ENCODE measurements at places on chromosomes 12 and 14.

DNA sequence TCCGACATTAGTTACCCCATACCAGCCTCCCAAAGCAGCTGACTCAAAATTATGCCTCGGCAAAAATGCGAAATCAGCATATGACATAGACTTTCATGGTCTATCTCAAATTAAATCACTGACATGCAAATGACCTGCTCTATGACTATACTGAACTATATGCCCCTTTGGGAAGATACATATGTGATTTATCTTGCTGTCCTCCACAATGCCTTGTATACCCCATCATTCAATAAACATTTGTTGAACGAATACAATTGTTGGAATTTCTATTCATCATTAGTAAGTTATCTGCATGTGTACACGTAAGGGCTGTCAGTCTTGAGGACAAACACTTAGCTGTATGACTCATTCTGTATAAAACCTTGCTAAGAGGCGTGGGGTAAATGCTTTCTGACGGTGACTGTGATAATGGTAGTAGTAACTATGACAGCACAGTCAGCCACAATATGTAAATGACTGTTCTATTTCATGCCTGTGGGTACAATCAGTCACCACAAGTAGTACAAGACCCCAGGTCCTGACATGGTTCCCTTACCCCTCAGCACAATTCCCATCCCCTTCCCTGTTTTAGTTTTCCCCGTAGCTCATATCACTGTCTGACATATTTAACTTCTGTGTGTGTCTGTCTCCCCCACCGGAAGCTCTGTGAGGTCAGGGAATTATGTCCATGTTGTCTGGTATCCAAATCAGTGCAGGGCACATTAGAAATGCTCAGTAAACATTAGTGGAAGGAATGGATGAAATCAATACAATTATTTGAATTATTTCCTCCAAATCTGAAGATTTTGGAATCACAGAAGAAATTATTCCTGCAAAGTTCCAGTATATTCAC lies 42.8 kb downstream of the STXBP6 start:
- DNase-seq: no peak

GRCh38 chr12:14611640-14612203 lies 44.0 kb upstream of the PLBD1 start:
- no peak for DNase-seq

DNA sequence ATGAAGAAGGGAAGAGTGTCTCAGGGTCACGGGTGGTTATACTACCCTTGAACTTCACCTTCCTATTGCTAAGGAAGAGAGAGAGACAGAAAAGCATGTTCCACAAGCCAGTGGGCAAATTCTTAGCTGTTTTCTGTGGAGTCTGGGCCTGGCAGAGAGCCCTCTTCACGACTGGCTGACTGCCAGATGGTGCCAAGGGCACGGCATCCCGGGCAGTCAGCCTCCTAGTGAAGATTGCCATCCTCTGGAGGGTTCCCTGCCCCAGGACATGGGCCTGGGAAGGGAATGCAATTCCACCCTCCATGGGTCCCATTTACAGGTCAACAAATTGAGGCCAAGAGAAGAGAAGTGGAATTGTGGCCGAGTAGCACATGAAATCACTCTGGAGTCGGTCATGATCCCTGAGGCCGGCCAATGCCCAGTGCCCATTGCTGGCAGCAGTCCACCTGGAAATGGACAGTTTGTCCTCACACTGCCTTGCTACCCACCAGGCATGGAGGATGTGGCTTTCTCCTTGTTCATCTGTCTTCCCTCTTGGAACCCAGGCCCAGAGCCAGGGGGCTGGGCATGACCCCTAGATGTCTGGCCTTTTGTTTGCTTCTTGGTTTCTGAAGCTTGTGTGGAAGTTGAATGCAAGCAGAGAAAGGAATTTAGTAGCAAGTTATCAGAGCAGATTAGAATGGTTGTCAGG lies 9.9 kb downstream of the TUNAR start:
- no peak for DNase-seq

- DNase-seq: peak; percentile 70
Measured at GRCh38 chr14:60514741-60515491, 6.0 kb downstream of the SIX6 start.

DNA sequence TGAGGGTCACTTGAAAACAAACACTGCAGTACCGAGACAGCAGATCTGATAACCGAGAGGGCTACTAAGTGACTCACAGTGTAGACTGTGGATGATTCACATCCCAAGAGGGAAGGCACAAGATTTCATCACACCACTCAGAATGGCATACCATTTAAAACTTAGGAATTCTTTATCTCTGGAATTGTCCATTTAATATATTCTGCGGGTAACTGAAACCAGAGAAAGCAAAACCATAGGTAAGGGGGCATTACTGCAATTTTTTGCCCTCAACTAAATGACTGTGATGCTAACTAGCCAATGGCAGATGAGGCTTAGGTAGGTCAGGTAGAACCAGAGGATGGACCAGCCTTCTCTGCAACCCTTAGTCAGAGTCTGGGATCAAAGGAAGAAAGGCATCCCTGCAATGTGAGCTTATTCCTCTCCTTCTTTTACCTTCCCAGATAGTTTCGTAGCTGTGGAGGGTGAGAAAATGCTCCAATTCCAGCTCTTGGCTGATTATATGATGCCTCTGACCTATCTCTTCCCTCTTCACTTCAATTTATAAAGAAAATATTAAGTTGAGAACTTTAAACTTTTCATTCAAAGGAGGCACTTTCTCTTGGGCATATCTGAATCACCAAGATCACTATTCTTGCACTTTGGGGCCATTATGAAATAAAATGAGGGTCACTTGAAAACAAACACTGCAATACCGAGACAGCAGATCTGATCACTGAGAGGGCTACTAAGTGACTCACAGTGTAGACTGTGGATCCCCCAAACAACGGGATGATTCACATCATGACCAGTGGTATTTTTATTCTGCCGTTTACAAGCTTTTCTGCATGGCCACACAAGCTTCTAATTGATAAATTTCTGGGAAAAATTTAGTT lies 6.8 kb downstream of the ART4 start:
- peak; percentile 73 for DNase-seq

DNA sequence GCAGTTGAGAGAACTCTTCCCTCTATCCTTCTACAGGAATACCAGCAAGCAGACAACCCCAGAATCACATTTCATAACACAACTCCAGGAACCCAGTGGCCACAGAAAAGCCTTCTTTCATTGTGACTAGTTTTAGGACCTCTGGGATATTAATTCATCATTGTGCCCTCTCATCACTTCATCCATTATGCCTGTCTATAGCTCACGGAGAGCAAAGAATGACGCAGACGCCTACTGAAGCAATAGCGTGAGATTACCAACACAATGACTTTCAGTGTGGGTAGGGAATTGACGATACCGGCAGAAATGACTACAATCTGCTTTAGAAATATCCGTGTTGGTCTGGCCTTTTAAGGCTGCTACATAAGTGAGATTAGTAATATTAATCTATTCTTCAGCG lies 158.1 kb upstream of the FOXG1 start:
- no peak for DNase-seq

- DNase-seq: no peak
Measured at GRCh38 chr12:31219521-31219920, 106.4 kb downstream of the SINHCAF start.

- DNase-seq: no peak
Measured at GRCh38 chr14:102838501-102838900, 61.3 kb downstream of the TRAF3 start.

GRCh38 chr12:127024791-127025190 lies 1242.2 kb upstream of the TMEM132C start:
- DNase-seq: no peak

DNA sequence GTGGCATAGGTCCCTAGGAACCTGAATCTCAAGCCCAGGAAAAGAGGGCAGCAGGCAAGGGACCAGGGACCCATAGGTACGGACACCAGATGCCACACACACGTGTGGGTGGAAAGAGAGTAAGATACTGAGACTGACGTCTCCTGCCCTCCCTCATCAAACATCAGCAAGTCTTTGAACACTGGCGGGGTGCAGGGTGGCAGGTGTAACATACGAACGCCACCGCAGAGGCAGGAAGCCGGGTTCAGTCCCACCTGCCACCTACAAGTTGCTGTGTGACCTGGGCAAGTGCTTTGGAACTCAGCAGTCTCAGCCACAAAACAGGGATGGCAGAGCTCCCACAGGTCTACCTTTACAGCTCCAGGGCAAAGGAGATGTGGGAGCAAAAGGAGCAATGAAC lies 11.1 kb downstream of the ACTN1 start:
- DNase-seq: no peak

GRCh38 chr12:117686911-117687377 lies 281.8 kb downstream of the KSR2 start:
- no peak for DNase-seq

DNA sequence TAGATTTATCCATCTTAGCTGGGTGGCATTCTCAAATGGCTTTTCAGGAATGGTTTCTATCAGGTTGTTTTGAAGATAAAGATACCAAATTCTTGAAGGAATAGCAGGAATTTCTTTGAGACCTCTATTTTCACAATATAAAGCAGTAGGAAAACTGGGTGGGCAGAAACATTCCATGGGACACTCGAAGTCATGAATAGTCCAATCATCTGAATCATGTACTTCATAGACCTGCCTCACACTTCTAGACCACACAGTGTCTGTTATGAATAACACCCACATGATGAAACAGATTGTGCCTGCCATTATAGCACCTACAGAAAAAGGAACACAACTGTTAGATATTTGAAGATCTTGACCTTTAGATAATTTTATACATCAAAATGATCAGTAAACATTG lies 1.8 kb downstream of the KERA start:
- DNase-seq: no peak

- DNase-seq: no peak
Measured at GRCh38 chr14:76931631-76932402, 96.7 kb downstream of the IRF2BPL start.

DNA sequence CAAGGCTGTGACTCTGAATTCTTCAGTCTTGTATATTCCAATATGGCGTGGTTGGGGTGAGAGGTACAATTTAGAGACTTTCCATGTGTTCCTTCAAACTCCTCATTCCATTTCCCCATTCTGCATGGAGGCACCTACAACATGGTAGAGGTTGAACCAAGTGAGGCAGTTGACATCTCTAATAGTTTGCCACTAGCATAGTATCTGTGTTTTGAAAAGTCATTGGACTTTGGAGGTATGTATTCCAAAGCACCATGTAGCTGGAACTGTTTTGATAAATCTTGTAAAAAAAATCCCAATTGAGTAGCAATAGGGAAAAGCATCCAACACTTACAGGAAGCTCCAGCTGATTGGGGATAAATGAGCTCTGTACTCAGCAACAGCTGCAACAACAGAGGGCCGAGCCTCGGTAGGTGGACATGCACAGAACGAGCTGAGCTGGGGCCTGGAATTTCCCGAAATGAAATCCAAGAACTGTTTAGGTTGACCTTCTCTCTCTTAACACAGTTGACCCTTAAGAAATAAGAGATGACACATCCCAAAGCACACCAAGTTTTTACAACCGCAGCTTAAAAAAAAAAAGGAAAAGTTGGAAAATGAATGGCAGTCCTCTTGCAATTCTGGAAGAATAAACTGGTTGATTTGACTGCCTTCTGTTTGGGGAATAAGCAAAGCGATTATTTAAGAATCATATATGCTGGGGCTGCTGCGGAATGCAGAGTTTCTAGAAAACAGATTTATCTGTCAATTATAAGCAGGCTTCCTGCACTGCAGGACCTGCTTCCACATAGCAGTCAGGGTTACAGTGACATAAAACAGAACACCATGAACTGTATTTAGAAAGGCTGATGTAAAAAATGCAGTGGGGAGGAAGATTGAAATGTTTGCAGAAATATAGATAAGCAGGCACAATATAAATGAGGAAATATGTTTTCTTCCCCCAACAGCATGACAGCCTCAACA lies 194.6 kb upstream of the KRR1 start:
- DNase-seq: peak; percentile 11

GRCh38 chr12:103583008-103583407 lies 4.1 kb upstream of the STAB2 start:
- DNase-seq: no peak

DNA sequence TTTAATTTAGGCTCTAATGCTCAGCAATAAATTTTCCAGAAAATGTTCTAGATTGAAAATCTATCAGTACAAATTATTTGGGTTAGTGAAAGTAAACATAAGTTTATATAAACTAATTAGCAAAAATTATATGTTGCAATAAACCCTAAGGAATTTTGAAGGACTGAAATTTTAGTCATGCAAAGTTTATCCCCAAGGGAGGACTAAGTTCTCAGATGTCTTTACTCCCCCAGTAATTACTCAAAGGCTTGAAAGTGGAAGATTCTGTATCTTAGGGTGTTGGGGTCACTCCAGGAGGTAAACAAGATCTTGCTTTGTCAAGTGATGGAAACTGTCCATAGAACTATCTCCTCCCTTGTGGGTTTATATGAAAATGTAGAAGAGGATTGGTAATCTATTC lies 183.7 kb downstream of the AKAP6 start:
- no peak for DNase-seq

- DNase-seq: peak; percentile 59
Measured at GRCh38 chr12:26748741-26749431, 84.1 kb downstream of the ITPR2 start.

GRCh38 chr14:39025810-39026627 lies 77.0 kb downstream of the SEC23A start:
- DNase-seq: no peak

DNA sequence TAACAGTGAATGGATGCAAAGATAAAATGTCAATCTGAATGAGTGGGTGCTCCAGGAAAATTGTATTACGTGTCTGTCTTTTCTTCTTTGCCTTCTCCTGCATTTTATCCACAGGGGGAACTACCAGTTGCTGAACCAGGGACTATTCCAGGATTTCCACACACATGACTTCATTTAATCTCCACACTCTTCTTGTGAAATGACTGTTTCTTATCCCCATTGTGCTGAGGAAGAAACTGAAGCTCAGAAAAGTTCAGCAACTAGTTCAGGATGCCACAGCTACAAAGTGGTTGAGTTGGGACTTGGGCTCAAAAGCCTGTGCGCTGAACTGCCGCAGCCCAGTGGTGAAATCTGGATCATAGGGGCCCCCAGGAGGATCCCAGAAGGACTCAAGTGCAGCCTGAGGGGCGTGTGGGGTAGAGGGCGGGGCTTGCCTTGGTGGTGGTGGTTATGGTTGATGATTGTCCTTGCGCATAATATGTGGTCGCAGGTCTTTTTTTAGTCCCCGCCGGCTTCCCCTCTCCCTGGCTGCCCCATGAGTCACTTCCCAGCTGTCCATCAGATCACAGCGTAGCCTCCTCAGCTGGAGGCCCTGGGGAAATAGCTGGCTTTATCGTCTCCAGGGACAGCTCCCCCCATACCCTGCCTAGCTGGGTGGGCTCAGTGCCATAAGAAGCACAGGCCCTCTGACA lies 235.2 kb upstream of the CRY1 start:
- DNase-seq: peak; percentile 89

DNA sequence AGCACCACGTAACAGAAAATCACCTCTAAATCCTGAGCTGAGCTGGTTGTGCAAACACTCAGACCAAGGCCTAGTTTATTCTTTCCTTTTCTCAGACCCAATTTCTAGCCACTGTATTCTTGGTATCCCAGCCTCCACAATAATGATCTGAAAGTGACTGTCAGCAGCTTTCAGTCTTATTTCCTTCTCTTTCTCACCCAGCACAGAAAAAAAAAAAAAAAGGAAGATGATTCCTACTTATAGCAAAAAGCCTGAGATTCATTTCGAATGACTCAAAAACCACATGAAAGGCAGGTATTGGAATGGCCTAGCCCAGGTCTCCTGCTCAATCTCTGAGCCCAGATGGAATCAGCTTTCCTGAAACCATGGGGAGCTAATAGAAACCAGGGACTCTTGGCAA lies 298.6 kb upstream of the PPFIA2 start:
- peak; percentile 37 for DNase-seq

GRCh38 chr14:97490521-97491070 lies 693.4 kb downstream of the VRK1 start:
- no peak for DNase-seq

- DNase-seq: peak; percentile 66
Measured at GRCh38 chr14:31449971-31450610, 7.2 kb downstream of the DTD2 start.

- peak; percentile 73 for DNase-seq
Measured at GRCh38 chr14:60757567-60758002, 23.0 kb downstream of the MNAT1 start.
